Effector memory CD4-positive, alpha-beta T cell (primary cell): ENCODE measurements at places on chromosomes 6 and 20.

GRCh38 chr6:127022302-127022701 is 96.2 kb upstream of the RSPO3 start:
- no peak overlapping the region for H3K27ac ChIP-seq
- no peak overlapping the region for H3K4me3 ChIP-seq
- no peak for DNase-seq
- no peaks in the 10 kb centered on the region for H3K36me3 ChIP-seq

DNA sequence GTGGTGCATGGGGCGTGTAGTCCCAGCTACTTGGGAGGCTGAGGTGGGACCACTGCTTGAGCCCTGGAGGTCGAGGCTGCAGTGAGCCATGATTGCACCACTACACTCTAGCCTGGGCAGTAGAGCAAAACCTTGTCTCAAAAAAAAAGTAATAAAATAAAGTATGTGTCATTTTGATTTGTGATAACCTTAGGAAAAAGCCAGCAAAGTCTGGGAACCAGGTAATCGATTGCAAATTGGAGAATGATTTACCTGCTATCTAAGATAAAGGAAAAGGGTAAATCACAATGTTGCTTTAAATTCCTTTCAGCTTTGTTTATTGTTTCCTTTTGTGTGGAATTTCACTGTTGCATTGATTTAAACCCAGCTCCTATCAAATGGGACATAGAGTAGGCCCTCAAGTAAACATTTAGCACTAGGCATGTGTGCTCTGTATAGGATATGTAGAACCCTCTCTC is 59.0 kb downstream of the SGK1 start:
- no peaks in the 10 kb centered on the region for H3K4me1 ChIP-seq
- H3K27me3 ChIP-seq = no peaks in the 10 kb centered on the region
- H3K36me3 ChIP-seq = no peaks in the 10 kb centered on the region
- H3K4me3 ChIP-seq = no peak overlapping the region
- DNase-seq = no peak
- no peak overlapping the region for H3K27ac ChIP-seq

DNA sequence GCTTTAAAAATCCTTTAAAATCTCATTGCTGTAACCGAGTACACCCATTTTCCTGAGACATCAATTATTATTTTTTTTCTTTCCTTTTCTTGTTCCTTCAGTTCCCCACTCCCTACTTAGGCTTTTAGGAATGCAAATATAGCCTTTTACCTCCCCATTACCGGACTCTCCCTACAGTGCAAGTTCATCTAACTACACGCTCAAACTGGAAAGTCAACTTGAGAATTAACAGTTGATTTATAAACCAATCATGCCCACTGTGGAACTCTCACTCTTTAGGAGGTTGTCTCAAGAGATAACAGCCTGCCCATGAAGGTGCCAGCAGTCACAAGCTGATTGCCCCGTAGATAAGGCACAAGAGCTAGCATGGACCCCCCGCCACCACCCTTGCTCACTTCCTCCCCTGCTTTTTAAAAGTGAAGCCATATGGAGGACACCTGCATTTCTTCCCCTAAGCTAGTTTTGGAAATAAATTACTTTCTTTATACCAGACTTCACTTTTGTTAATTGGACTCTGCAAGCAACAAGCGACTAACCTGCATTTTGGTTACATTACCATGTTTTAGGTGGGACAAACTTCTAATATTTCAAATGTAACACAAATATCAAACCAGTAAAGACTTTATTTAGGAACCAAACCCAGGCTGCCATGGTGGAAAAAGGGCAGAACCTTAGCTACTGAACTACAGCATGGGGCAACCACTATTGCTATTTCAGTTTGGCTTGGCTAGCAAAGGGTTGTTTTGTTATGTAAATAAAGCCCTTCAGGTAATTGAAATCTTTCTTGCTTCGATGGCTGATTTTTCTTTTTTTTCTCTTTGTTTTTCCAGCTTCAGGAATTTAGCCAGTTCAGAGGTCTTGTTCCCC is 34.9 kb downstream of the UBD start:
- H3K4me1 ChIP-seq = no peaks in the 10 kb centered on the region
- no peaks in the 10 kb centered on the region for H3K36me3 ChIP-seq
- DNase-seq = no peak
- no peak overlapping the region for H3K27ac ChIP-seq
- H3K27me3 ChIP-seq = no peaks in the 10 kb centered on the region

DNA sequence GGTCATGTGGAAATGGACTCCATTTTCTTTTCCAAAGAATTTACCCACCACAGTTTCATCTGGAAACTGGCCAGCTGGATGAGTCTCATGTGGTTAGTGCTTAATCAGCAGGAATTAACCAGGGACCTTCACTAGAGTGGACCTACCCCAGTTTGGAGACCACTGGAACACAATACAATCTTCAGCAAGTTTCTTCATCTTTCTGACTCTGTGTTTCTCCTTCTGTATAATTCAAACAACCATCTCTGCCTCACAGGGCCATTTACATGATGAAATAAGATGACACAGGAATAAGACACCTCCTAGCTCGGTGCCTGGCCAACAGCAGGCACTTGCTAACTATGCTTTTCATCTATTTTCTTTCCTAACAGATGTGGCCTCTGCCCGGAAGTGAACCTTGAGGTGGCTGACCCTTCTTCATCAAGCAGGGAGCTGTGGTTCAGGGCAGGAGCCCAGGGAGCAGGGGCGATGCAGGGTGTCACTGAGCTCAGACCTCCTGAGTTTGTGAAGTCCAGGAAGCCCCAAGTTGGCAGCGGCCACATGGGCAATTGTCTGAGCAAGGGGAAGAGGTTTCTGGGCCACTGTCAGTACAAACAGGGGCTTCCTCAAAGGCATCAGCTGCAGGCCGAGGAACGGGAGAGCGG is 98.8 kb downstream of the SOD2 start:
- no peak for DNase-seq
- no peaks in the 10 kb centered on the region for H3K36me3 ChIP-seq
- no peaks in the 10 kb centered on the region for H3K27me3 ChIP-seq
- no peak overlapping the region for H3K27ac ChIP-seq

GRCh38 chr6:128482642-128483041 is 37.8 kb downstream of the PTPRK start:
- H3K36me3 ChIP-seq = no peaks in the 10 kb centered on the region
- no peaks in the 10 kb centered on the region for H3K4me1 ChIP-seq
- no peaks in the 10 kb centered on the region for H3K27me3 ChIP-seq
- H3K4me3 ChIP-seq = no peak overlapping the region
